ENCODE measurements at places on chromosomes 7 and 10.

DNA sequence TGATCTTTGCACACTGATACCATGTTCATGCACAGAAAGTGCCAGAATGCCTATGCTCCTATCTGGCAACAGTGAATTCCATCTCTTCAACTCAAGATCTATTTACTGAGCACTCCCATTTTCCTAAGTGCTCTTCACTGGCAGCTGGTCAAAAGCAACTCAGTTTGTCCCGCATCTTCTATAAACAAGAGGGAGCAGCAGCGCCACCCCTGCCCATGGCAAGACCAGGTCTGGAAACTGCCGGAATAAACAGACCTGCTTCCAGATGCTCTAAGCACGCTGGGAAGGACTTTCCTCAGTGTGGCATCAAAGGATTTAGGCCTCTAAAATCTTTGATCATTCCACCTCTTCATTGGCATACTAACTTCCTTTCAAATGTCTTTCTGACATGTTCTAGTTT is 104.4 kb upstream of the MACROH2A2 start:
- no peak for DNase-seq

DNA sequence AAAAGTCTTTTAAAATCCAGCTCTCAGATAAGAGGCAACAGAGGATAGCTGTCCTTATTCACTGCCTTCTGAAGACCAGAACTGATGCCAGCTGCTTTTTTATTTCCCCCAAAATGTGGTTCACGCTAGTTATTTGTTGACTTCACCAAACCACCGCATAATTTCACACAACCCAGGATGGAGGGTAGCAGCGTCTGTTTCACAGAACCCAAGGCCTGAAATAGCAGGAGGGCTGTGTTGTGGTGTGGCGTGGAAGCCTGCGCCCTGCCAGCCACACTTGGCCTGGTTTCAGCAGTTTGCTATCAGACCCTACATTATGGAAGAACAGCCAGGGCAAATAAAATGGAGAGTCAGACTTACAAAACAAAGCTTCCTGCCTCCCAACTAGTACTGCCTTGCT is 155.4 kb downstream of the DYNC1I1 start:
- DNase-seq: peak; percentile 87

GRCh38 chr7:52129278-52129677 is 812.7 kb upstream of the COBL start:
- DNase-seq: no peak

DNA sequence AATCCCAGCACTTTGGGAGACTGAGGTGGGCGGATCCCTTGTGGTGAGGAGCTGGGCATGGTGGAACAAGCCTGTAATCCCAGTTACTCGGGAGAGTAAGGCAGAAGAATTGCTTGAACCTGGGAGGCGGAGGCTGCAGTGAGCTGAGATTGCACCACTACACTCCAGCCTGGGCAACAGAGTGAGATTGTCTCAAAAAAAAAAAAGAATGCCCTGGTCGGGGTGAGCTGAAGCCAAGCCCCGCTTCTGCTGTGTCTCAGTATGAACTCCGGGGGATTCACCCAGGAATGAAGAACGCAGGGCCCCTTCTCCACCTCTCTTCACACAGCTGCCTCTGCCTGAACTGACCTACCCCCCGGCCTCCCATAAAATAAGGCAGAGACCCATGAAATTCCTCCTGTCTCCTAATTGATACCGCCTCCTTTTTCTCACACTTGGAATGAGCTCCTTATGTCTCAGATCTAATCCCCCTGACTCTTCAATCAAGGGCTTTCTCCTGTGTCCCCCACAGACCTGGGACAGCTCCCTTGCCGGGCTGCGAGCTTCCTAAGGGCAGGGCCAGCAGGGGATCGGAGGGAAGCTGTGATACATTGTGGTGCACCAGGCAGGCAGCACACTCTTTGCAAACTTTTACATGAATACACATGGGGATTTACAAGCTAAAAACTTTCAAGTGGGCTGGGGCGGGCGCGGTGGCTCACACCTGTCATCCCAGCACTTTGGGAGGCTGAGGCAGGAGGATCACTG is 911 bp upstream of the ZP3 start:
- DNase-seq: no peak

DNA sequence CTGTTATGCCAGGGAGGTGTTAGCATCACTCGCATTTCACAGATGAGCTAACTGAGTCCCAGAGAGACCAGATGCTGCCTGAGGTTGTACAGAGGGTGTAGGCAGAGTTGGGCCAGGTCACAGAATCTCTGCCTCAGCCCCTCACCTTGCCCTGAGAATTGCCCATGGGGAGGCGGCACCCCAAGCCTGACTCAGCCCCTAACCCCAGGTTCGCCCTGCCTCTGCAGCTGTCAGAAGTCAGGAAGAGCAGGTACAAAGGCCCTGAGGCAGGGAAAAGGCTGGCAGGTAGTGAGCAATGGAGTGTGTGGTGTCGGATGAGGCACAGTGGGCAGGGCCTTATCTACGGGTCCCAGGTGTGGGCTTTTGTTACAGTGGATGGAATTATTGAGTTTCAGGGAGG is 79.4 kb downstream of the MYL10 start:
- DNase-seq: no peak

- DNase-seq: no peak
These were observed 57.1 kb downstream of the AFAP1L2 start for GRCh38 chr10:114347241-114347640.

DNA sequence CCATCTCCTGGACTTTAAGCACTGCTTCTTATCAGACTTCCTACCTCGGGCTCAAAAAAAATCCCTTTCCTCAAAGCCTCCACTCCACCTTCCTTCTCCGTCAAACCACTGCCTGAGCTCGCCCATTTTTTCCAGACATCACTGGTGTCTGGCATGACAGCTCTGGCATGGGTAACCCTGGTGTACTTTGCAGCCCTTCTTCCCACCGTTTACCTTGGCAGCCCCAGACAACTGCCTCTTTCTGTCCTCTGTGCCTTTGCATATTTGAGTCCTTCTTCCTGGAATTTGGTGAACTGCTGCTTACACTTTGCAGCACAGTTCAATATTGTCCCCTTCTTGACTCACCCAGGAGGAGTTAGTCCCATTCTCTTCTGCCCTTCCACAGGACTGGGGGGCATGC is 144.6 kb upstream of the TBX20 start:
- no peak for DNase-seq

- DNase-seq: no peak
These were observed 20.1 kb downstream of the OSBPL3 start for GRCh38 chr7:24959735-24960485.

DNA sequence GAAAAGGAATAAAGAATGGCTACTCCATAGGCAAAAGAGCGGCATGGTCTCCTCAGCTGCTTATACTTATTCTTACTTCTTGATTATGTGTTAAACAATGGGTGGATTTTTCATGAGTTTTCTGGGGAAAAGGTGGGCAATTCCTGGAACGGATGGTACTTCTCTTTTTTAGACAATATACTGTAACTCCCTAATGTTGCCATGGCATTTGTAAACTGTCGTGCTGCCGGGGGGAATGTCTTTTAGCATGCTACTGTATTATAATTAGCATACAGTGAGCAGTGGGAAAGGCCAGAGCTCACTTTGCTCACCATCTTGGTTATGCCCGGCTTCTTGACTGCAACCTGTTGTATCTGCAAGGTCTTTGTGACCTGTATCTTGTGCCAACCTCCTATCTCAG is 372.1 kb upstream of the AKR1E2 start:
- no peak for DNase-seq

GRCh38 chr10:105070249-105070648 is 429.2 kb downstream of the SORCS3 start:
- no peak for DNase-seq

DNA sequence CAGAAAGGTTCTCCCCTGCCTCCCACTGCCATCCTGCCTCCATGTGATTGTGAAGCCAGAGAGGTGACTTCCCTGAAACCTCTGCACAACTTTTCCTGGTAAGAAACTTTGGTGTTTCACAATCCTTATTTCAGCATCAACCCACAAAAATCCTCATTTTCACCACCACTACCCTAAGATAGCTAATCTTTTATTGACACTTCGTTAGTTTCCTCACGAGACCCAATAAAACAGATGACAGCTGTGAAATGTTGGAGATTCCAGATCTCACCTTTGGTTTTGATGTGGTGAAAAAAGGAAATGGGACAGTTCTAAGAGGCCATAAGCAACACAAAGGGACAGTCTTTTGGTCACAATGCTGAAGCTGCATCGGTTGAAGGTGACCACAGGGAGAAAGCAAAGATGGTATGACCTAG is 59.9 kb upstream of the TM9SF3 start:
- no peak for DNase-seq

GRCh38 chr7:103524042-103524907 is 78.3 kb upstream of the SLC26A5 start:
- peak; percentile 55 for DNase-seq

- DNase-seq: no peak
These were observed 44.8 kb upstream of the GDF10 start for GRCh38 chr10:47255033-47255813.

DNA sequence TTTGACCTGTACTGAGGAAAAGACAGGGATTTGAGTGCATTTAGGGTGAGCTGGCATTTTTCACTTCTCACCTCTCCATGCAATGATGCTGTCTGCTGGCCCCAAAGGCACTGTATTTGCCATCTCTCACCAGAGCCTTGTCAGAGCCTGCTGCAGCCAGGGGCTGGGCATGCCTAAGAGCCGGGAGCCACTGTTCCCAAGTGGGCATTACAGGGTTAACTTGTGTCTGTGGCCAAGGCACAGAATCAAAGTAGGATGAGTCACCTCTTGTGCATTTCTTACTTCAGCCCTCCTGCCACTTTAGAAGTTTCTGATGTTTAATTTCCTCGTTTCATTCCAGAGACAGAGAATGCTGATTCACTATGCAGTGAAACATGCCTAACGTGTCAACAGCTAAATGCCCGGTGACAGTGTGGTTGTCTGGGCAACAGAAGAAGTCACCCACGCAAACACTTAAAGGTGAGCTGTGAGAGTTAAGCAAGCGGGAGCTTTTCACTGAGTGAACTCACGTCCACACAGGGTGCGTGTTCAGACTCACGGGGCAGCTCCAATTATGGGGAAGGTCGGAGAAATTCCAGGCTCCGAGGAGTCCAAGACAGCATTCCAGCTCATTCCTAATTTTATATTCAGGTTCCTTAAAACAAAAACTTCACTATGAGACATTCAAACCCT is 57.1 kb upstream of the IGFBP3 start:
- no peak for DNase-seq

GRCh38 chr10:30819341-30820181 is 190.0 kb upstream of the LYZL2 start:
- DNase-seq: no peak

- DNase-seq: no peak
These were observed 56.7 kb downstream of the MTPN start for GRCh38 chr7:135920478-135920877.

DNA sequence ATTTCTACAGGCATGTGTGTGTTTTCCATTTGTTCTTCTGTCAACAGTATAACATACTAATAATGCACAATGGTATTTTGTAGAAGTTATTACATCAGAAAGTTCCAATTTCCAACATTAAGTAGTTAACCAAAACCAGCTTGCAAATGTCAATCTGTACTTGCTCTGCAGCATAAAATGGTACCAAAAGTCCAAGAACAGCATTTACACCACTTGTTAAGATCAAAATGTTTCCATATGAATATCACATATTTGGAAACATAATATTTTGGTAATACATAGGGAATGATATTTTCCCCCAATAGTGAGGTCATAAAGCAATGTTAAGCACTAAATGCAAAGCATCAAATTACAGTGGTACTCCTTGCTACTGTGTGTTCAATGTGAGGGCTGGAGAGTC is 162.1 kb downstream of the ZNF438 start:
- DNase-seq: no peak

DNA sequence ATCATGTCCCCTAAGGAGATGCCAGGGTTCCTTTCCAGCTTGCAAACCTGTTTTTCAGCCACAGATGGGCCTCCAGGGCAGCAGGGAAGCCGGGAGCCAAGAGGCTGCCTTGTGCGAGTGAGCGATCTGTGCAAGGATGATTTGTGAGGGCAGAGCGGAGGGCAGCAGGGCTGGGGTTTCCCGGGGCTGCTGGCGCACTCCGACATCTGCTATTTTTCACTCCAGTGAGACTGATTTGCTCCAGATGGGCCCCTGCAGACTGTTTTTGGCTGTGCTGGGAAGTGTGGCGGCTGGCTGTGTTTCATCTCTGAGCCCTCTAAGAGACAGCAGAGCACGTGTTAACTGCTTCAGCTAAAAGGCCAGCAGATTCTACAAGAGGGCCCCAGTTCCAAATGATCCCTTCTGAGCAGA is 466.2 kb downstream of the TYW1 start:
- peak; percentile 31 for DNase-seq

DNA sequence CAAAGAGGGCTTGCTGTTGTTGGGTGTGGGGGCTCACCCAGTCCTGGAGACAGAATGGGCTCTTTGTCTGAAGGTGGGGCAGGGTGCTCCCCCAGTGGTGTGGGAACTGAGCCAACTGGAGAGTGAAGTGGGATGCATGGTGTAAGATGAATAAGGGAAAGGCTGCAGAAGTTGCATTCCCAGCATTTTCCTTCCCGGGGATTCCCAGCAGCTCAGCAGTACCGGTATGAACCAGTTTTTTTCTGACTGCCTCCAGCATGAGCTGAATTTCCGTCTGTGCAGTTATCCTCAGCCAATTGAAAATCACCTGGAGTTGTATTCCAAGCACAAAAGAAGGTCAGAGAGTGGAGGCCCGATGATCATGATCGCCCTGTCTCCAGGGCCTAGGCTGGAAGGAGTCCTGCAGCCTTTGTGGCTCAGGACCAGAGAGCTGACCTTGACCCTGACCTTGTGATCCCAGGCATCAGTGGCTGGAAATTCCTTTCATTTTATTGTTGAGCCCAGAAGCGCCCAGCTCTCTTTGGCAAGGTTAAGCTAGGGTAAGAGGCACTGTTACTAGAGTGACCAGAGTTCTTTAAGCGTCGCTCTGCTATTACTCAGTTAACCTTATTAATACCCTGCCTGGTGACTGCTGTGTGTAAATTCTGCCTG is 33.4 kb downstream of the OGDH start:
- DNase-seq: no peak

GRCh38 chr7:130886438-130887135 is 152.6 kb upstream of the KLF14 start:
- no peak for DNase-seq
